ENCODE measurements at places on chromosomes 13 and 19. TPM values are rescaled to one million over a fixed set of nuclear protein-coding genes. Genes with fewer than 3 reads are reported as not detected.
A peak's percentile ranks its signal among the peaks of the same experiment; 100 is the strongest.

RANBP3 gene
- total RNA-seq: 72.7 TPM

PRR36 gene
- not detected for total RNA-seq

- DNase-seq: peak; percentile 13
Observed at GRCh38 chr13:74870865-74871264, 611.1 kb downstream of the TBC1D4 start.

DNA sequence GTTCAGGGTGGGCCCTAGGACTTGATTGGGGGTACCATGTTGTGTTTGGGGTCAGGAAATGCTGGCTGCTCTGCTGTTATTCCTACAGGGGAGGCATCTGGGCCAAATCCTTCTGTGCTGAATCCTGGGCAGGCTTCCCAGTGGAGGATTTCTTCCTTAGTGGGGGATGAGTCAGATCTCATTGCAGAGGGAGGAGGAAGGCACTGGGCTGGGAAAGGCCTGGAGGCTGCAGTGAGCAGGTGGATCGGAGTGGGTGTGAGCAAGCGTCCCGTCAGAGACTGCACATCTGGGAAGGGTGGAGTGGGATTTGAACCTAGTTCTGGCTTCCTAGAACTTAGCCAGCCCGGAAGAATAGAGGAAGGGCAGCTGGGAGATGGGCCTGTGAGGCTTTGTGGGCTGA lies 11.5 kb downstream of the CCDC124 start:
- peak; percentile 80 for DNase-seq

GRCh38 chr13:61670384-61671161 lies 254.9 kb upstream of the PCDH20 start:
- no peak for DNase-seq

GRCh38 chr13:28606466-28606865 lies 52.5 kb upstream of the POMP start:
- no peak for DNase-seq

GRCh38 chr19:17041976-17042375 lies 15.4 kb upstream of the CPAMD8 start:
- no peak for DNase-seq

- DNase-seq: no peak
Observed at GRCh38 chr13:30294004-30294403, 13.3 kb downstream of the KATNAL1 start.

INTS6 gene
- 36.1 TPM for total RNA-seq

GRCh38 chr19:33803383-33803782 lies 6.7 kb downstream of the KCTD15 start:
- no peak for DNase-seq

All from HFFc6 (cell line).